ENCODE measurements at places on chromosomes 1 and 21.

DNA sequence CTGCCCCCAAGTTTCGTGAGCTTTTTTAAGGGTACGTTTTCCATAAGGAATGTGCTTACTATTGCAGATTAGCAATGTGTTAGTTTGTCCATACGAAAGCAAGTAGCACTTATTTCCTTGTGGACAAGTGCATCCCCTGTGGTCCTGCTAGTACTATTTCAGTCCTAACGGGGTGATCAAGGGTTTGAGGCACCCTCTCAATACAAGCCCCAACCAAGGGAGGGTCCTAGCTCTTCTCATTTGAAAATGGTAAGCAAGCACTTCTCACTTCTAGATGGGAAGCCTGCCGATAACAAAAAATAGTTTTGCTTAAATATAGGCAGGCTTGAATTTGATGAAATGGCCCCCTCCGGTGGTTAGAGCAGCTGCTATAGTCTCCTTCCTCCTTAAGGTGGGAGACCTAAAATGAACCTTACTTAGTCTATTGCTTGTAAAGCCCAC is 64.0 kb upstream of the HMCN1 start:
- peak; percentile 15 for DNase-seq

- no peak for DNase-seq
These were observed 37.1 kb downstream of the TMED5 start for GRCh38 chr1:93143136-93143535.

DNA sequence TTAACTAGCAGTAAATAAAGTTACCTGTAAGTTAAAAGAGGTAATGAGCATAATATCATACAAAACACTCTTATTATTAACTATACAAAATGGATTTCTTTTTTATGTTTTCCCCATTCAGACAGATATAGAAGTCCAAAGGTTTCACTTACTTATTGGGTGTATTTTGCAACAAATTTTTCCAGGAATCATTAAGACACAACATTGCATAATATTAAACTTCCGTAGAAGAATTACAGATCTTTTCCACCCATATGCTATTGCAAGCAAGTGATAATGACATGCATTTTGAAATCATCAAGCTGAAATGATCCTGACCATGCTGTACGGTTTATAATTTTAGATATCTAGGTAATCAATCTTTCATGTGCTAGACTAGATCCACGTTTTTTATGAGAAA is 957.0 kb downstream of the NCAM2 start:
- DNase-seq, result no peak

DNA sequence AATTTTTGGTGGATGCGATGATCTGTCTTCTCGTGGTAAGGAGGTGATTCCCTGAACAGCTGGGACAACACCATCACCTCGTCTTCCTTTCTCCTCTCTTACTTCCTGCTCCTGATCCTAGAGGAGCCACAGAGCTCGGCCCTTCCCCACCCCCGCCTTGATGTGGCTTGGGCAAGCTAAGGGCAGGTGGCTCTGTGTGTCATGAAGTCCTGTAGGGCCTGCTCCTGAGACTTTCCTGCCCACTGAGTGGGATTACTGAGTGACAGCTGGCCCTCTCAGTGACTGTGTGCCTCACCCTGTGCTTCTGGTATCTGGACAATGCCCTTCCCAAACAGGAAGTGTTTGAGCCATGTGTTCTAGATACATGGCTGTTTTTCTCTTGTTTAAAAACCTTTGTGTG is 153.0 kb downstream of the KCNJ6 start:
- DNase-seq, result no peak

DNA sequence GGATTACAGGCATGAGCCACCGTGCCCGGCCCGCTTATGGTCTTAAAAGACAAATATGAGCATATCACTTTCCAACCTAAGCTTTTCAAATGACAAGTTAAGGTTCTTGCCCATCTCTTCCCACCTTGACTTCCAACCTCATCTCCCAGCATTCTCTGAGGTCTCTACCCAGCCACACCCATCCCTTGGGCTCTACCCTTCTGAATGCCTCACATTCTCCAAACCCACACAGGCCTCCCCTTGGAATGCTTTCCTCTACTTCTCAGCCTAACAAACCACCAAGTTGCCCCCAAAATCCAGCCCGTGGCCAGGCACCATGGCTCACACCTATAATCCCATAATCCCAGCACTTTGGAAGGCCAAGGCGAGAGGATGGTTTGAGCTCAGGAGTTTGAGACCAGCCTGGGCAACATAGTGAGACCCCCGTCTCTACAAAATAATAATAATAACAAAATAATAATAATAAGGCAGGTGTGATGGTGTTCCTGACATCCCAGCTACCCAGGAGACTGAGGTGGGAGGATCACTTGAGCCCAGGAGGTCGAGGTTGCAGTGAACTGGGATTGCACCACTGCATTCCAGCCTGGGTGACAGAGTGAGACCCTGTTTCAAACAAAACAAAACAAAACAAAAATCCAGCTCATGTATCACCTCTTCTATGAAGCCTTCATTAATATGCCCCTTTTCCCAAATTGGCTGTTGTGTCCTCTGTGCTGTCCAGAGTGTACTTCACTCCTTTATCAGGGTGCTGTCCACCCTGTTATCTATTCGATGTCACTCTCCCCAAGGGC is 11.2 kb downstream of the DCST2 start:
- no peak for DNase-seq

GRCh38 chr1:1407636-1408318 is 684 bp upstream of the MRPL20 start:
- DNase-seq, result no peak

GRCh38 chr21:28282833-28283232 is 709.8 kb downstream of the LTN1 start:
- no peak for DNase-seq

DNA sequence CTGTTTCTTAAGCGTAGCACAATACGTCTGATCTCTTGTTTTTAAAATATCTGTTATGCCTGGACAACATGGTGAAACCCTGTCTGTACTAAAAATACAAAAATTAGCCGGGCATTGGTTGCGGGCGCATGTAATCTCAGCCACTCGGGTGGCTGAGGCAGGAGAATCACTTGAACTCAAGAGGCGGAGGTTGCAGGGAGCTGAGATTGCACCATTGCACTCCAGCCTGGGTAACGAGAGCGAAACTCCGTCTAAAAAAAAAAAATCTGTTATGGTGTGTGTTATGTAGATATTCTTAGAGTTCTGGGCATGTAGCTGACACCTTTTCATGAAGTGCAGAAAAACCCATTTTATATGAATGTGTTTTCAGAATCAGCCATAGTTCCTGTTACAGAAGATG is 38.2 kb downstream of the RABGAP1L start:
- no peak for DNase-seq

DNA sequence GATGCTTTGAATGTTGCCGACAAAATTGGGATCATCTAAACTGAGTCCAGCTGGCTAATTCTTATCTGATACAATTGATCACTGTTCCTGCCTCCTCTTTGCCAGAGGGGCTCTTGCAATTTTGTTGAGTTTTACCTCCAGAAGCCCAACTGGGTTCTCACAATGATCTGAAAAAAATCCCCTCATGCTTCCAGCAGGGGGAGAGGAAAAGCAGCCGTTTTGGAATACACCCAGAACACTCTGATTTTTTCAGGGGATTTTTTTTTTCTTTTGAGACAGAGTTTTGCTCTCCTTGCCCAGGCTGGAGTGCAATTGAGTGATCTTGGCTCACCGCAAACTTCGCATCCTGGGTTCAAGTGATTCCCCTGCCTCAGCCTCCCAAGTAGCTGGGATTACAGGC is 13.9 kb upstream of the RERE start:
- DNase-seq, result no peak

- DNase-seq, result no peak
These were observed 599 bp upstream of the TMEM240 start for GRCh38 chr1:1540818-1541628.

DNA sequence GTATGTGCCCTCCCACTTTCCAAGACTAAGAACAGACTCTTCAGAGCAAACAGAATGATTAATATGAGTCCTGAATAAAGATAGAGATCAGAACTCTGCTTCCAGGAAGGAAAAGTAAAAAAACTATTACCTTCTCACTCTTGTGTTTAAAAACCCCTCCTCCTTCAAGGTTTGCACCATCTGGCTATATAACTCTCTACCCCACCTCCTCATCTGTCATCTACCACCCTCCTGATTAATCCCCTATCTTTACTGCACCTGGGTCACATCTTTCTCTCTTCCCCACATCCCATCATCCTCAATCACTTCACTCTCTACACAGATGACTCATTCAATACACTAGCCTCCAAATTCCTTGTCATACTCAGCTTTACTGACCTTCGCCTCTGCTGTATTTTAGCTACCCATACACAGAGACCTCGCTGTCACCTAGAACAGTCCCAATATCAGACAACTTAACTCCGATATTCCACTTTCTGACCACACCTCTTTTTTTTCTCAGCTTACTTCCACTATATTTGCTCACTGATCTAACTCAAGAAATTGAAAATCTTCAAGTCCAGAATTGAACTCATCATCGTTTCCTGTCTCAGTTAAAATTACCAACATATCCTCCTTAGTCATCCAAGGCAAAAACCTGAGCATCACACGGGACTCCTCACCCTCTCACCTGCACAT is 3.7 kb downstream of the SCMH1 start:
- DNase-seq, result no peak

DNA sequence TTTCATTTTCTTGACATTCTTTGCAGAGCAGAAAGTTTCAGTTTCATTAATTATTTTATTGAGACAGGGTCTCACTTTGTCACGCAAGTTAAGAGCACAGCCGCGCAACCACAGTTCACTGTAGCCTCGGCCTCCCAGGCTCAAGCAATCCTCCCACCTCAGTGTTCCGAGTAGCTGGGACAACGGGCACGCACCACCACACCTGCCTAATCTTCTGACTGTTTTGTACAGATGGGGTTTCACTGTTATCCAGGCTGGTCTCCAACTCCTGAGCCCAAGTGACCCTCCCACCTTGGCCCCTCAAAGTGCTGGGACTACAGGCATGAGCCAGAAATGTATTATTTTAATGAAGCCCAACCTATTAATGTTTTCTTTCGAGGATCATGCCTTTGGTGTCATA is 3.0 kb upstream of the SPATC1L start:
- no peak for DNase-seq

DNA sequence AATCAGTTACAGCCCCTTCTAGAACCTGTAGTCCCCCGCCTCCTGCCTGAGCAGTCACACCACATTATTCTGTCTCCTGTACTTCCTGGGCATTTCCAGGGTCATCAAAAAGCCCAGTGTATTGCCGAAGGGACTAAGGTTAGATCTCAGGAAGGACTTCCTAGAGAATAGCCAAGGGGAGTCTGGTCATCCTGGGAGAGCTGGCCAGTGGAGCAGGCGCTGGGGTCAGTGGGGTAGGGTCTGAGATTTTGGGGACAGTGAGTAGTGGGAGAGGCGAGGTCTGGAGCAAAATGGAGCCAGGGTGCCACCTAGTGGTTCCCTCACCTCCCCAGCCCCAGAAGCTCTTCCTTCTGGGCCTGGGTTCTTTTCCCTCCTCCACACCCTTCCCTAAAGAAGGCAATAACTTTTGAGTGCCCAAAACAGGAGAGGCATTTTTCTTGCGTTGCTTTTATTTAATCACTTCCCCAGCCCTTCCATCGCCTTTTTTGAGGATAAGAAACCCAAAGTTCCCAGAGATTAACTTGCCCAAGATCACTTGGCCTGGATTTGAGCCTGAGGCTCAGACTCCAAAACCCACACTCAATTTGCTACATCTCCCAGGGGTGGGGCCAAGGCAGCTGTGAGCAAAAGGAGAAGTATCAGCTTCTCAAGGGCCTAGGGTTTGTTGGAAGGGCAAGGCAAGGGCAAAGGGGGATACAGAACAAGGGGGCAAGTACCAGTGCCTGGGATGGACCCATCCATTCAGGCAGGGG is 7.3 kb upstream of the PMVK start:
- peak; percentile 24 for DNase-seq

Measured in DMS79 treated with DMSO at 0.1 percent for 48 hours (cell line).